Fibroblast of upper back skin (primary cell): ENCODE measurements at places on chromosomes 7 and 10.

GRCh38 chr10:35268791-35269257, 67.5 kb upstream of the CCNY start:
- peak; percentile 28 for DNase-seq

DNA sequence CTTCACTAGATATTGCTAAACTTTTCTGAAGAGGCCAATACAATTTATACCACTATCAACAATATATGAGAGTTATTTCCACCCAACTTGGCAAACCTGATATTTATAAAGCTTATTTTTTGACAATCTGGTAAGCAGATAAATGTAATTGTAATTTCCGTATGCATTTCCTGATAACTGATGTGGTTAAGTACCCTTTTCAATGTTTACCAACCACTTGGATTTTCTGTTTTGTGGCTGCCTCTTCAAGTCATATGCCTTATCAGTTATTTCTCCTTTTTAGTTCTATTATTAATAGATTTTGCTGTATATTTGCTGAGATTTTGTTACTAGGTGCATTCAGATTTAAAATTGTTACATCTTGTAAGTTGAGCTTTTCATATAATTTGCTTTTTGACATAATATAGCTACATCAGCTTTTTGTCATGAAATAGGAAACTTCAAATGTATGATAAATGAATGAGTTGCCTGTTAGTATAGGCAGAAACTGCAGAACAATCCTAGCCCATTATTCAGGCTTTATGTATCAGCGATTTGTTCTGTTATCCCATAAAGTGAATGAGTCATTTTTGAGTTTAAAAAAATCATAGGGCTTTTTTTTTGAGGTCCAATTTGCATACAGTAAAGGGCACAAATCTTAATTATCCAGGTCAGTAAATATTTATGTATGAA, 11.5 kb downstream of the SGPL1 start:
- no peak for DNase-seq

- no peak for DNase-seq
Measured at GRCh38 chr7:35802102-35802466, 1.2 kb downstream of the SEPTIN7 start.

- no peak for DNase-seq
Measured at GRCh38 chr7:148883266-148884048, 634 bp downstream of the EZH2 start.

DNA sequence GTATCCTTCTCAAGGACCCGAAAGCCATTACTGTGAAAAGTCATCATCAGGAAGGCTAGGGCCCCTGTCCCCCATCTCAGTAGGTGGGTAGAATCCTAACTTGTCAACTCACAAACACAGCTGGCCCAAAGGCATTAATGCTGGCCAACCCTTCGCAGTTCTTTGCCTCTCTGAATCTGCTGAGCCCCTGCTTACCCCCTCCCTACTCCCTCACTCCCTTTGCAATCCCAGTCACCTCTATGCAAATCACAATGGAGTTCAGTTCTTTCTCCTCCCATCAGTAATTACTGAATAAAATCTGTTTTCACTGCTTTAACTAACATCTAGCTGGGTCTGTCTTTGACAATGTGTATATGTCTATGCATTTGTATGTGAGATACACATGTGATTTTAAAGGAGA, 38.1 kb upstream of the AOAH start:
- DNase-seq, result no peak
